ENCODE measurements at places on chromosomes 3 and 15. TPM values are rescaled to one million over a fixed set of nuclear protein-coding genes. Genes with fewer than 3 reads are reported as not detected.

The SNX33 gene
- 6.6 TPM for total RNA-seq

The GOLGA8T gene
- 0.13 TPM for total RNA-seq

The CPEB1 gene
- total RNA-seq: 0.06 TPM

The SLC2A2 gene
- not detected for total RNA-seq

The TGM4 gene
- not detected for total RNA-seq

The PLAAT1 gene
- 0.44 TPM for total RNA-seq

The OR5K2 gene
- not detected for total RNA-seq

The FAH gene
- total RNA-seq: 11.6 TPM

The GPR27 gene
- not detected for total RNA-seq

The ELP6 gene
- total RNA-seq: 34.8 TPM

The IMPG2 gene
- total RNA-seq: 0.16 TPM

The VGLL3 gene
- 0.76 TPM for total RNA-seq

The PRR20G gene
- total RNA-seq: not detected

The CCR3 gene
- total RNA-seq: not detected

The CACNA2D2 gene
- 0.06 TPM for total RNA-seq

The BTLA gene
- total RNA-seq: under 0.01 TPM

The NRROS gene
- 4.4 TPM for total RNA-seq
